Activated CD8-positive, alpha-beta memory T cell treated with anti-CD3 and anti-CD28 coated beads for 4 hours (primary cell): ENCODE measurements at places on chromosomes 13 and 19.
A peak's percentile ranks its signal among the peaks of the same experiment; 100 is the strongest.

DNA sequence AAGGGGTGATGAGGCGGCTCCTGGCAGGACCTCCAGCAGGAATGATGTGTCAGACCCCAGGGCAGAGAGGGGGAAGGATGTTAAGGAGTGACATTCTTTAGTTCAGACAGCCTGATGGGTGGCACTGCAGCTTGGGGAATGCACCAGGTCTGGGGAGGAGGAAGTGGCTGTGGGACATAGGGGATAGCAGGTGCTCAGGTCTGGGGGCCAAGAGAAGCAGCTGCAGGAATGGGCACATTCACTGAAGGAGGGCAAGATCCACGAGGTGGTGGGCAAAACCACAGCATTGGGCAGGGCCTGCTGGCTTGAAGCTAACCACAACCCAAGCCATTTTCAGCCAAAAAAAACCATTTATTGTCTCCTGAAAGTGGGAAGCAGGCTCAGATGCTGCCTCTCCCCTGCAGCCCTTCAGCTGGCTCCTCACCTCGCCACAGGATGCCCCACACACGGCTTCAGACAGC is 26.5 kb downstream of the COMP start:
- no peak for DNase-seq

GRCh38 chr19:19591133-19591825 is 27.2 kb downstream of the PBX4 start:
- peak; percentile 51 for DNase-seq

DNA sequence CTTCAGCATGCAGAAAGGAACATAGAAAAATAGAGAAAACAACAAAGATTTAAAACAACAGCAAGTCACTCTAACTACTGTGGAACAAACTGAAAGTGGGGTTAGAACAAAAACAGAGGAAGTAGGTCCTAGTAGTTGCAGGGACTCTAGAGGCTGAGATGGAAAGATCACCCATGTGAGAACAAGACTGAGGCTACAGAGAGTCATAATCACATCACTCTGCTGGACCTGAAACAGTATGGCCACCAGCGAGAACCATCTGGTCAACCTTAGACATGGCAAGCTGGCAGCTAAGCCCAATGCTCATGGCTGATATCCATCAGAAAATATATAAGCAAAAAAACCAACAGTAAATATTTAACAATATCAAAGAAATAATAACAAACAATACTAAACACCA is 35.8 kb upstream of the ZNF724 start:
- no peak for DNase-seq

- DNase-seq, result no peak
Measured at GRCh38 chr19:2551172-2551863, 75.4 kb downstream of the GADD45B start.

GRCh38 chr13:96834626-96835025 is 159.7 kb downstream of the OXGR1 start:
- no peak for DNase-seq

- DNase-seq, result no peak
Measured at GRCh38 chr13:101305981-101306411, 110.3 kb downstream of the NALCN start.

DNA sequence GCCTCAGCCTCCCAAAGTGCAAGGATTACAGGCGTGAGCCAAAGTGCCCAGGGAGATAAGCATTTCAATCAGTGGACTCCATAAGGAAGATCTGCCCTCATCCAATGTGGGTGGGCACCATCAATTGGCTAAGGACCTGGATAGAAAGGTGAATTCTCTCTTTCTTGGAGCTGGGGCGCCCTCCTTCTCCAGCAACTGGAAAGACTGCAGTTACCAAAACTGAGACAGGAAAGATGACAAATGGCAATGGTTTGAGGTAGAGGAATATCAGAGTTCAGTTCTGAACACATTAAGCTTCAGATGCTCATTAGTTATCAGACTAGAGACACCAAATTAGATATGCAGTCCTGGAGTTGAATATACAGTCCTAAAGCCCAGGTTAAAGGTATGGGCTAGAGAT is 10.5 kb upstream of the ELF1 start:
- DNase-seq, result no peak

GRCh38 chr19:39831679-39832078 is 2.3 kb downstream of the DYRK1B start:
- no peak for DNase-seq

- no peak for DNase-seq
Measured at GRCh38 chr13:47146991-47147811, 250.3 kb upstream of the HTR2A start.

- DNase-seq, result no peak
Measured at GRCh38 chr19:10643968-10644259, 10.2 kb upstream of the ILF3 start.

DNA sequence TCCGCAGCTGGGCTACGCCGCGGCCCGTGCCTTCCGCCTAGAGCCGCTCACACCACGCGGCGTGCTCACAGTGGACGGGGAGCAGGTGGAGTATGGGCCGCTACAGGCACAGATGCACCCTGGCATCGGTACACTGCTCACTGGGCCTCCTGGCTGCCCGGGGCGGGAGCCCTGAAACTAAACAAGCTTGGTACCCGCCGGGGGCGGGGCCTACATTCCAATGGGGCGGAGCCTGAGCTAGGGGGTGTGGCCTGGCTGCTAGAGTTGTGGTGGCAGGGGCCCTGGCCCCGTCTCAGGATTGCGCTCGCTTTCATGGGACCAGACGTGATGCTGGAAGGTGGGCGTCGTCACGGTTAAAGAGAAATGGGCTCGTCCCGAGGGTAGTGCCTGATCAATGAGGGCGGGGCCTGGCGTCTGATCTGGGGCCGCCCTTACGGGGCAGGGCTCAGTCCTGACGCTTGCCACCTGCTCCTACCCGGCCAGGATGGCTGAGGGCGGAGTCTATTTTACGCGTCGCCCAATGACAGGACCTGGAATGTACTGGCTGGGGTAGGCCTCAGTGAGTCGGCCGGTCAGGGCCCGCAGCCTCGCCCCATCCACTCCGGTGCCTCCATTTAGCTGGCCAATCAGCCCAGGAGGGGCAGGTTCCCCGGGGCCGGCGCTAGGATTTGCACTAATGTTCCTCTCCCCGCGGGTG is 7.4 kb downstream of the DBP start:
- no peak for DNase-seq

DNA sequence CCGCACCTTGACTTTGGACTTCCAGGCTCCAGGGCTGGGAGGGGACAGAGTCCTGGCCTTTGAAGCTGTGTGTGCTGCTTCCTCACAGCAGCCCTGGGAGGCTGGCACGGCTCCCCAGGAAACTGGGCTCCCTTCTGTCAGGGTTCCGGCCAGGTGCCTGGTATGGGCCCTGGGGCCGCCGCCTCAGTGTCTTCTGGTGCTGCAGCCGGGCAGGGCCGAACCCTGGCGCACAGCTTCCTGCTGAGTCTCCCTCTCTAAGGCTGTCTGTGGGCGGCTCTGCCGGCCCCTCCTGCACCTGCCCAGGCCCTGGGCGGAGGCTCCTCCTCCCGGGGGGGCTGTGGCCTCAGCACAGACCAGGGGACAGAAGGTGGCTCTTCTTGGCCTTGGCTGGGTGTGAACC is 32.4 kb downstream of the GPX4 start:
- no peak for DNase-seq

- DNase-seq, result no peak
Measured at GRCh38 chr19:44847144-44848035, 1.3 kb downstream of the NECTIN2 start.
